ENCODE measurements at places on chromosomes 2 and 18.

DNA sequence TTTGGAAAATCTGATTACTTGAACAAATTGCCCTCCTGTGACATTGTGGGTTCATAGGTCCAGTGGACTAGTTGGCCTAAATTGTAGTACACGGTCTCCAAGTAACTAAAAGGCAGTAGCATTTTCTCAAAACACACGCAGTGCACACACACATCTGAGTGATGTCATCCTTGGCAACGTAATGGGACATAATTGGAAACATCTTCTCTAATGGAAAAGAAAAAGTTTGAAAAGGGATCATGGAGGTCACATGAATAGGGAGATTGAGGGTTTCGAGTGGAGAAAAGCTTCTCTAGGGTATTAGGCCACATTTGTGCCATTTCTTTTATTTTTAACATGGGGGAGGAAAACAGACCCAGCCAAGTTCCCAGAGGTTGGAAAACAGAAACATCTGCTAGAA, 93.3 kb downstream of the MAP4K4 start:
- DNase-seq: peak; percentile 21

DNA sequence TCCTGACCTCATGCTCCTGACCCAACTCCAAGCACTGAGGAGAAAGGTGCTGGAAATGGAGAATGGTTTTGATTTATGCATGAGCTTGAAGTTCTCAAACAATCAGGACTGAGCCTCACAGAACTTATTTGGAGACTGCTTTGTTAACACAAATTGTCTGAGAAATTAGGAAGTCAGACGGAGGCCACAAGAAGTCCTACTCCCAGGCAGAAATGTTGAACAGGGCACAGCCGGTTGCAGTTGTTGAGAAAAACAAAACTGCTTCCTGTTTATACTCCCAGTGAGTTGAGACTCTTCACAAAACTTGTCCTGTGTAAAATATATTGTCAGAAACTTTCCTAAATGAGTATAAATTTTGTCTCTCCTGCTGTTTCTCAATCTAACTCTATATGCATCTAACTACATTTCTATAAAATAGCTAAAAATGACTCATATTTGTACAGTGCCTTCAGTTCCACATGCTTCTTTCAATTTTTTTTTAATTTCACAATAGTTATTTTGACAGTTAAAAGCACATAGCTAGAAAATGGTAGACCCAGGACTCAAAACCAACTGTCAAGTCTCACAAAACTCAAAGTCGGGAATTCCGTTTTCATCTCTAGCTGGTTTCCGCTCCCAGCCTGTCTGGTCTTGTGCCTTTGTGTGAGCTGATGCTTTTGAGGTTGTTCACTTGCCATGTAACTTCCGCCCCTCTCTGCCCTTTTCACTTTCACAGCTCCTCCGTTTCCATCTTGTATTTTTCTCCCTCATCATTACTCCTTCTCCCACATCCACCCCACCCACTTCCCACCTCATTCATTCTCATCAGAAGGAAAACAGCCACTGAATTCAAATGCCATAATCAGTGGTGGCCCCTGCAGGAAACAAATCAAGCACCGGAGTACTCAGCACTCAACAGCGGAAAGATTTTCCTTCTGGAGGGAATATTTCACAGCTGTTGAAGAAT, 215.0 kb downstream of the SUCLG1 start:
- no peak for DNase-seq

- no peak for DNase-seq
Observed at GRCh38 chr18:35478520-35479435, 19.0 kb downstream of the INO80C start.

DNA sequence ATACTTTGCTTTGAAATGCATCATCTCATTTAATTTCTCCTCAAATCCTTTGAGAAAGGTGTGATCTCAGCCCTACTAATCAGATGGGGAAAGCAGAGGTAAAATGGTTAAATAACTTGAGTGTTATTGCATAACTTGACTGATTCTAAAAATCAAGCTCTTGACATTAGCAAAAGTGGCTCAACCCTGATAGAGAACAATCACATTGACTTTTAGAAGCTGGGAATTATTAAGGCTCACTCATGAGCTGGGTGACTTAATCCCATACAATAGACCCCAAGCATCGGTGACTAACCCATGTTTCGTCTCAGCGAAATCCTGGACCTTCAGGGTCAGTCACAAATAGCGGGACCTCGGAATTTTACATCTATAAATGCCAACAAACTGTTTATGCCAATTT, 378.9 kb downstream of the NBAS start:
- no peak for DNase-seq

DNA sequence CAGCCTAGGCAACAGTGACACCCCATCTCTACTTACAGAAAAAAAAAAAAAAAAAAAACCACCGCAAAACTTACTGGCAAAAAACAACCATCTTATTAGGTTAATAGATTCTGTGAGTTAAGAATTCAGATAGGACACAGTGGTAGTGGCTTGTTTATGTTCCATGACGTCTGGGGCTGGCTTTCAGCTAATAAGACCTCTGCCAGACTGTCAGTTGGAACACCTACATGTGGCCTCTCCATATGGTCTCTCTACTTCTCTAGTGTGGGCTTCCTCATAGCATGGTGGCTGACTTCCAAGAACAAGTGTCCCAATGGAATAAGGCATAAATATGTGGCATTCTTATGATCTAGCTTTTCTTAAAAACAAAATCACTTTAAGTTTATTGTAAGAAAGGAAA, 94.0 kb upstream of the OTX1 start:
- DNase-seq: no peak

GRCh38 chr2:19886261-19886660, 15.5 kb downstream of the TTC32 start:
- DNase-seq: no peak

GRCh38 chr2:195543902-195544894, 112.8 kb upstream of the SLC39A10 start:
- DNase-seq: no peak

DNA sequence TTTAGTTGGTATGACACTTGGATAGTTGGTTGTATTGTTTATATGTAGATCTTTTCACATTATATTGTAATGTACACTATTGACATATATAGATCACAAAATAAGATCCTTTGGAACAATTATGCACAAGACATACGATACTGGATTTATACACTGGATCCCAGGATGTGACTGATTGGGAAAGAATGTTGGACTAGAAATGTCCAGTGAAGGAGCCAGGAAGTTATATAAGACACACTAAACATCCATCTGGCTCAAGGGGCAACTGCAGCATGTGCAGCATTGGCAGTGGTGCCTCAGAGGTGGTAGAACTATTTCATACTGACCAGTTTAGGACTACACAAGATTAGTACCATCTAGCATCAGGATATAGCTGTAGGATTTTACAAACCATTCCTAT, 104.9 kb downstream of the TRABD2A start:
- no peak for DNase-seq

- DNase-seq: no peak
Observed at GRCh38 chr18:11993264-11993916, 12.1 kb downstream of the IMPA2 start.

GRCh38 chr2:105329561-105330495, at the start of gene TGFBRAP1:
Gene TGFBRAP1, minus strand, starts transcription at chr2:105329735. Its CDS starts 21,434 bp downstream, at chr2:105308301.
- DNase-seq: peak; percentile 51

GRCh38 chr18:7725473-7725872, 158.4 kb downstream of the PTPRM start:
- no peak for DNase-seq

GRCh38 chr2:190707726-190708125, 58.8 kb downstream of the NAB1 start:
- no peak for DNase-seq

GRCh38 chr2:33723329-33723728, 124.2 kb upstream of the FAM98A start:
- no peak for DNase-seq

DNA sequence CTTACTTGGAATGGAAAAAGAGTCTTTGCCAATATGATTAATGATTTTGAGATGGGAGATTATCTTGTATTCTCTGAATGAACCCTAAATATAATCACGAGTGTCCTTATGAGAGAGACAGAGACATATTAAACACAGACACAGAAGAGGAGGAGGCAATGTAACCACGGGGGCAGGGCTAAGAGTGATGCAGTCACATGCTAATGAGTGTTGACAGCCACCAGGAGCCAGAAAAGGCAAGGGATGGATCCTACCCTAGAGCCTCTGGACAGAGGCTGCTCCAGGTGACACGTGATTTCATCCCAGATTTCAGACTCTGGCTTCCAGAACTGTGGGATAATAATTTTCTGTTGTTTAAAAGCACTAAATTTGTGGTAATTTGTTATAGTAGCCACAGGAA, 679.6 kb downstream of the MBD2 start:
- DNase-seq: peak; percentile 24

DNA sequence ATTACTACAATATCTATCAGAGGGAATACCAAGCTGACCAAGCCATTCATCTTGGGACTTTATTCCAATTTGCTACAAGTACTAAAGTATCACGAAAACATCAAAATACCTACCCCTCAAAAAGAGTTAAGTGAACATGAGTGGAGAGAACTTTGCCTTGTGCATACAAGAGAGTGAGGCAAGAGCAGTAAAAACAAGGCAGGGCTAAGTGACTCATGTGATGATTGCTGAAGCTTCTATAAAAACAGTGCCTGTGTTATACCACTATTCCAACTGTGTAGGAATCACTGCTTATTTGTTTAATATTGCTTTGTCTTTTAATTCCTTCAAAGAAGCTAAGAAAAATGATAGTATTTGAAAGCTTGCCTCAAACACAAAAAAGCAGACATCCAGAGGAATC, 61.2 kb downstream of the FARSB start:
- DNase-seq: no peak

- DNase-seq: no peak
Observed at GRCh38 chr2:101173707-101174295, 22.6 kb upstream of the TBC1D8 start.

DNA sequence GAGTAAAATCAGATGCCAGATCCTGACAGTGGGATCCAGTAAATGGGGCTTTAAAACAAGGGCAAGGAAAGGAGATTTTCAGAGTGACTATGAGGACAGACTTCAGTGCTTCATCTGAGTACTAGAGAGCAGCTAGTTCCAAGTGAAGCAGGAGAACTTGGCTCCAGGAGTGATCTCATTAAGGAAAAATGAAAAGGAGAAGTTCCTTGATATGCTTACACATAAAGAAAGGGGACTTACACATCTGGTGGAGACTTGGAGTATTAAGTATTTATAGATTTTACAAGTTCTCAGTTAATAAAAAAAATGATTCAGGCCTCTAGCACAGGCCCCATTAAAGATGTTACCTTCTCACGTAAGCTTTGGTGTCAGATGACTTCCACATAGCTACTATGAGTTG, 105.8 kb downstream of the ICOS start:
- DNase-seq: no peak

GRCh38 chr2:218788529-218789255, 6.7 kb downstream of the CYP27A1 start:
- no peak for DNase-seq

DNA sequence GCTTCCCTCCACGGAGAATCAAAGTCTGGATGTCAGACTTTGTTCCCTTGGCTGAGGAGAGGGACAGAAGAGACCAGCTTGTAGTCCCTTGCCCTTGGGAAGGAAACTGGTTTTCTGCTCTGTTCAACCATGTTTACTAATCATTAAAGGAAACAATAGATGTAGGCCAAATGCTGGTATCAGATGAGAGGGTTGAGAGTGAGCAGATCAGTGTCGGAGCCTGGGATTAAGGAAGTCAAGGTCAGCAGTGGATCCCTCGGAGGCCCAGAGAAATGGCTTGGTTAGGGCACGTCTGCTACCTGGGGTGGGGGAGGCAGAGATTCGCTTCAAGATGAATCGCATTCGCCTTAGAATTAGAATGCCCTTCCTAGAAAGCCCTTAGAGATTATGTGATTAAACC, 109.1 kb downstream of the MYCN start:
- DNase-seq: peak; percentile 98

- no peak for DNase-seq
Observed at GRCh38 chr2:181138816-181139215, 158.4 kb downstream of the UBE2E3 start.

GRCh38 chr2:119431155-119431975, at the start of gene TMEM37:
Gene TMEM37, plus strand, starts transcription at chr2:119431854. Its CDS starts 50 bp downstream, at chr2:119431904.
- peak; percentile 71 for DNase-seq

DNA sequence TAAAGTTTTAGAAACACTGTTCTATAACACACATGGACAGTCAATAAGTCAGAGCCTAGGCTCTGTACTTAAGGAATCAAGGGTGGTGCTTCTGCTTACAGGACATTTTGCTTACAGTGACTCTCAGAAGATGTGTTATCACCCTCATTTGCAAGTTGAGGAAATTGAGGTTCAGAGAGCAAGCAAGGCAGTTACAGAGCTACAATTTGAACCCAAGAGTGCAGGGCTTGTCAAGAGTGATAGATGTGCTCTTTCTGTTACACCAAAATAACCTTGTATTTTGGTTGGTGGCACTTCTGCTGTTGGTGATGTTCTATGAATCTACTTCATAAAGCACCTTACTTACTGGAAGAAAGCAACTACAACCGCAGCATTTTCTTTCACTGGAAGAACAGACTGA, 170.2 kb downstream of the THADA start:
- DNase-seq: no peak

DNA sequence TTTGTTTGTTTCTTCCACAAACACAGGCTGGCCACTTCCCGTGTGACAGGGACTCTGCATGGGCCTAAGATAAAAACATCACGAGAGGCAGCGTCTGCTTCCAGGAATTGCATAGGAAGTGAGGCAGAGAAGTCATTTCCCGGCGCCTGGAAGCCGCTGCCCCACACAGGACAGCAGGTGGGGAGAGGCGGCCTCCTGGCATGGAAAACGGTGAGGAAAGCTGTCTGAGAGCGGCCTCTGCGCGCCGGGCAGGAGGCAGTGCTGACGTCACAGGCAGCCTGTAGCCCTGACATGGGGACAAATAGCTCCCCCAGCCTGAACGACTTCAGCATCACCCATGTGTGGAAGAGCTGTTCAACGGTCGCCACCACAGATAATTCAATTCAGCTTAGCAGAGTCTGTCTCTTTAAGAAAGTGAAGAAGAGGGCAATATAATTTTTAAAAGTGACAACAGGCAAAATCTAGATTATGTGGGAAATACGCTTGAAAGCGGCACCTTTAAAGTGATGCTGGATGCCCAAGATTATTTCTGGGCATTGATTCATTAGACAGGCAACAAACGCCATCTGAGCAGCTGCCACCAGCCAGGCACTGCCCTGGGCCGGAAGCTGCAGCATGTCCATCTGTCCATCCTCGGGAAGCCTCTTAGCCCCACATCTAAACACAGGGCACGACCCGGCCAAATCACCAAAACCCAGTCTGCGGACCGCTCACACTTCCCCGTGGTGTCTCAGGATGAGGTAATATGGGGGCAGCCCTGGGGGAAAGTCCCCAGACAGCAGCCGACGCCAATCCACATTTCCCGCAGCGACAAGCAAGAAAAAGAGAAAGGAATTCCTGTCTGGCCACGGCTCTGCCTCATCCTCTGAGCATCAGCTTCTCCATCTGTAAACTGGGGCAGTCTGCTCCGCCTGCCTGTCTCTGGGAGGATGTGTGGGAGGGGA, 138.9 kb downstream of the PXDN start:
- peak; percentile 21 for DNase-seq

GRCh38 chr18:63315876-63316275, 3.7 kb downstream of the BCL2 start:
- no peak for DNase-seq

DNA sequence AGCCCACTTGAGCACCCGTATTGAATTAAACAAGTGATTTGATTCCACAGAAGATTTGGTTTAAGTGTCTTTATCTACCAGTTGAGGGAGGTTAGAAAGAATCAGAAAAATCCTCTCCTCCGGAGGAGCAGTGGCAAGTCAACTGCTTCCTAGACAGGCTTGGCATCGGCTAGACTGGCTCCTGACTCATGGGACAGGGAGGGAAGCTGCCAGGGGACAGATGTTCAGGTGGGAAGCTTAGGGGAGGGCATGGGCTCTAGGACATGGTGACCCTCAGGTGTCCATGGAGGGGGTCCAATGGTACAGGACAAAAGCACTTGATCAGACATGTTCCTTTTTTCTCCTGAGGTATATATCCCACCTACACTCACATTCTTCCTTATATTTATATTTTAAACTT, 119.3 kb upstream of the IL1R2 start:
- DNase-seq: no peak
